GM04503 (cell line): ENCODE measurements at places on chromosomes 5 and 9.

GRCh38 chr5:149475777-149476176 lies 75.5 kb downstream of the CSNK1A1 start:
- no peak for DNase-seq

DNA sequence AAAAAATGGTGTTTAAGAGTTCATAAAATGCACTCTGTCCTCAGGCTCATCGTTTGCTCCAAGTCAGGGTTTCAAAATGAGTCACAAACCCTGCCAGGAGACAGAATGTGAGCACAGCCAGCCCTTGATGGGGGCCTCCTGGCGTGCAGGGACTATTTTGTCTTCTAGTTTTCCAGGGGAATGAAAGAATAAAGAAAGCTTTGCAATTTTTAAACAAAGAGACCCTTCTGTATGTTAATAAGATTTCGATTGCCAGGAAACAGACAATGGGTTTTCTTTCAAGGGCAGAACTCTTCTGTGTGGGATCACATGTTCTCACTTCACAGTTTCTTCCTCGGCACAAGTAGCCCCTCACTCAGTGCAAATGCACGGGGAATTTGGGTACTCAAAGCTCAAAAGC lies 121.4 kb upstream of the C6 start:
- no peak for DNase-seq

DNA sequence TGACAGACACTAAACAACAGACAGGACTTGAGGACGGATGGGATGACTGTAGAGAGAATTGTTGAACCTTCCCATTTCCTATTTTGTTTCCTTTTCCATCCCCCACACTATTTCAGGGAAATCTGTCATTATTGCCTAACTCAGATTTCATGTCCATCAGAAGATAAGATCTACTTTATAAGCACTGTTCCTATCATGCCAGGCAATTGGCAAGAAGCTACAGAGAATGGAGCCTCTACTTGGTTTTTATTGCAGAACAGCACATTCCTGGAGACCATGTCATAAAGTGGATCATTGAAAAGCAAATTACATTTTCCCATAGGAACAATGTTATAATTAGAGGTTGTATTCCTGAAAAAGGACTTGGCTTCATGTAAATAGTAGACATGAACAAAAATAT lies 173.7 kb upstream of the KIF2A start:
- DNase-seq, result no peak

DNA sequence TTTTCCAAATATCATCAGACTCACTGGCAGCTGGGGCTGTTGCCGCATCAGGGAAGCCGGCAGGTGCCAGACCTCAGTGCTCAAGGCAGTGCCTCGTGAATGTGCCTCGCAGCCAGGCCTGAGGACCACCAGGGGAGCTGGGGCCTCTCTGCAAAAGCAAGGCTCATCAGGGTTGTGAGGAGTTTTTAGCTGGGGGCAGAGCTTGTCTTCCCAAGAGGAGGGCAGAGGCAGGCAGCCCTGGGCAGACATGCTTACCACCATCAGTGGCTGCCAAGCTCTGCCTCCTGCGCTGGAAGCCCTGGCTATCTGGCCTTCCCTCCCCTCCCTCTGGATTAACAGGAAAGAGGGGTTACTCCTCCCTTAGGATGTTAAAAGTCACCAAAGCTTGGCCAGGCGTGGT lies 8.8 kb upstream of the TBC1D9B start:
- no peak for DNase-seq

- no peak for DNase-seq
These were observed 287.1 kb upstream of the ADRA1B start for GRCh38 chr5:159629158-159629557.

DNA sequence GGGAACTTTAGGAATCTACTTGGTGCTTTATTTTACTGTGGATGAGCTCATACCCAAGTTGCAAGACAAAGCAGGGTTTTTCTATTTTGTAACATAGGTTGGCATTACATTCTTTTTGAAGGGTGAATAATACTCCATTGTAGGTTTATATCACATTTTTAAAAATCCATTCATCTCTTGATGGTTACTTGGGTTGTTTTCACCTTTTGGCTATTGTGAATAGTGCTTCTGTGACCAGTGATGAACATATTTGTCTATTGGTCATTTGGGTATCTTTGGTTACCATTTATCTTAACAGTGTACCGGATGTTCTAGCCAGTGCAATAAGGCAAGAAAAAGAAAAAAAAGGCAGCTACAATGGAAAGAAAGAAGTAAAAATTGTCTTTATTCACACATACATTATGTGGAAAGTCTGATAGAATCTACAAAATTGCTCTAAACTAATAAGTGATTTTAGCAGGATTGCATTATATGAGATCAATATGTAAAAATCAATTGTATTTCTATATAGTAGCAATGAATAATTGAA lies 40.0 kb downstream of the DENND4C start:
- no peak for DNase-seq

DNA sequence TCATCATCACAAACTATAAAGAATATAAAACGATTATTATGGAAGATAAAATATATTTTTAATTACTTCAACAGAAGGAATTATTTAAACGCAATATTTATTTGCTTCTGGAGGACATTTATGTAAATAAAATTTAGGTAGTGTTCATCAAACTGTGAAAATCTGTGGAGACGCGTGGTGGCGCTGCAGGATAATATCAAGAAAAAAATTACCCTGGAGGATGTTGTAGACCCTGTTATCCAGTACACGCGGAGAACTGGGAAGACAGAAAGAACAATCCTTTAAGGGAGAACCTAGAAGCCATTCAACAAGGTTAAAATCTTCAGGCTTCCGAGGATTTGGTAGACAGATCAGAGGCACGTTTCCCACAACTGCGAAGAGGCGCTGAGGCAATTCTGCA lies at the start of gene PCDHB12:
Gene PCDHB12, plus strand, starts transcription at position 242 of the 400 bp plus-strand sequence. CDS start 189 bp downstream, outside the sequence.
- DNase-seq, result no peak

GRCh38 chr5:156826150-156826549 lies 23.9 kb upstream of the PPP1R2B start:
- DNase-seq, result no peak

DNA sequence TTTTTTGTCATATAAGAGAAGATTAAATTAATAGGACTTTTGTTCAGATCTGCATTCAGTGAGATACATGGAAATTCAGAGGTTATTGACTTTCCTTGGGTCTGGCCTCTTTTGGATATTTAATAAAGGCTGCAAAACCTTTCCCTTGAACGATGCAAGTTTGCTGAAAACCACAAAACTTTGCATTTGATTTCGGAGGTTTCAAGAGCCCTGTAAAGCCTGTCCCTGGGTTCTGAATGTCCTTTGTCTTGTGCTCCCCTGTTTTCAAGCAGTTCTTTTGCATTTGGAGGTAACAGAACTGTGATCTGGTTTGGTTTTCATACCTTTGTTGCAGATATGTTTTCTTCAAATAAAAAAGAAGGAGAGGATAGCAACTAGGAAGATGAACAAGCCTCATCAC lies 188.1 kb upstream of the DMRT1 start:
- no peak for DNase-seq

GRCh38 chr9:101225271-101225670 lies 159.5 kb downstream of the BAAT start:
- no peak for DNase-seq

- DNase-seq, result no peak
These were observed 2.6 kb upstream of the GPSM1 start for GRCh38 chr9:136324501-136325300.

GRCh38 chr5:169356811-169357210 lies 55.9 kb upstream of the SLIT3 start:
- DNase-seq, result no peak

GRCh38 chr9:129422032-129422842 lies 198.7 kb downstream of the C9orf50 start:
- DNase-seq, result no peak

- DNase-seq, result no peak
These were observed 134.0 kb downstream of the IRX2 start for GRCh38 chr5:2617461-2617860.

DNA sequence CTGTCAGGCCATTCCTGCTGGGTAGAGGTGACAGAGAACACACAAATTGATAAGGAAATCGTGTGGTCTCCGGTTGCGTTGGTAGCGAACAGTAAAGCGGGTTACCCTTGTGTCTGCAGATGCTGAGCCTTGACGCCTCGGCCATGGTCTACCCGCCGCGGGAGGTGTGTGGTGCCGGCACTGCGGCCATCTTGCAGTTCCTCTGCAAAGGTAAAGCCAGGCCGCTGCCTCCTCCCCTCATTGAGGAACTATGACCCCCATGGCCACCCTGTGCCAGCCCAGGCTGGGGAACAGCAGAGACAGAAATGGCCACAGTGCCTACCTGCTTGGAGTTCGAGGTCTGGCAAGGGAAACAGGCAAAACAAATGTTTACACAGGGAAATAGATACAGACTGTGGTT lies 16.3 kb downstream of the LRSAM1 start:
- DNase-seq, result no peak

DNA sequence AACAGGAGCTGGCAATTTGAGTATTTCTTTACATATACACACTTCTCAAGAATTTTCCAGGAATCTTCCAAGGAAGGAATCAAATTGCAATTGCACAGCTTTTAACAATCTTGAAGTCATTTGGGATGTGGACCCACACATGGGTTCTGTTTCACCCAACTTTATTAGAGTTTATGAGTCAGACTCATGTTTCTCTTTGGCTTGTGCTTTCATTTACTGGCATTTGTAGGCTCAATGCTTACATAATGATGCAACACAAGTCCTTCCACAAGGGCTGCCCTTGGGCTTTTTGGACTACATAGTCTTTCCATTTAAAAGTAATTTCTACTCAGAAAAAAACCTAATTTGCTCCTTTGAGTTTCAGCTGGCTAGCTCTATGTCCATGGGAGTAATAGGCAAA lies 4.6 kb upstream of the CDC37L1 start:
- peak; percentile 91 for DNase-seq

- no peak for DNase-seq
These were observed 129.7 kb upstream of the PCA3 start for GRCh38 chr9:76634356-76635054.

- no peak for DNase-seq
These were observed 14.5 kb downstream of the SLC23A1 start for GRCh38 chr5:139368613-139369012.

- no peak for DNase-seq
These were observed 53.7 kb downstream of the ELAVL2 start for GRCh38 chr9:23772385-23772783.

GRCh38 chr9:90808398-90808797 lies 6.8 kb downstream of the SYK start:
- no peak for DNase-seq

GRCh38 chr5:90128551-90128950 lies 281.0 kb downstream of the CETN3 start:
- no peak for DNase-seq

DNA sequence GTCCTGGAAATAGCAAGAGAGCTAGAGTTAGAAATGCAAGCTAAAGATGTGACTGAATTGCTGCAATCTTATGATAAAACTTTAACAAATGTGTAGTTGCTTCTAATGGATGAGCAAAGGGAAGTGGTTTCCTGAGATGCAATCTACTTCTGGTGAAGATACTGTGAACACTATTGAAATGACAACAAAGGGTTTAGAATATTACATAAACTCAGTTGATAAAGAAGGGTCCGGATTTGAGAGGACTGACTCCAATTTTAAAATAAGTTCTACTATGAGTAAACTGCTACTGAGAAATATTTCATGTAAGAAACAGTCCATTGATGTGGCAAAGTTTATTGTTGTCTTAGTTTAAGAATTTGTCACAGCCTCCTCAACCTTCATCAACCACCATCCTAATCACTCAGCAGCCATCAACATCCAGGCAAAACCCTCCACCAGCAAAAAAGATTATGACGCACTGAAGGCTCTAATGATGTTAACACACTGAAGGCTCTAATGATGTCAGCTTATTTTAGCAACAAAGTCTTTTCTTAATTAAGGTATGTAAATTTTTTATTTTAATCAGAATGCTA lies 376.2 kb downstream of the CDH10 start:
- no peak for DNase-seq

- DNase-seq, result peak; percentile 48
These were observed 75.1 kb upstream of the PANK3 start for GRCh38 chr5:168654211-168654721.

DNA sequence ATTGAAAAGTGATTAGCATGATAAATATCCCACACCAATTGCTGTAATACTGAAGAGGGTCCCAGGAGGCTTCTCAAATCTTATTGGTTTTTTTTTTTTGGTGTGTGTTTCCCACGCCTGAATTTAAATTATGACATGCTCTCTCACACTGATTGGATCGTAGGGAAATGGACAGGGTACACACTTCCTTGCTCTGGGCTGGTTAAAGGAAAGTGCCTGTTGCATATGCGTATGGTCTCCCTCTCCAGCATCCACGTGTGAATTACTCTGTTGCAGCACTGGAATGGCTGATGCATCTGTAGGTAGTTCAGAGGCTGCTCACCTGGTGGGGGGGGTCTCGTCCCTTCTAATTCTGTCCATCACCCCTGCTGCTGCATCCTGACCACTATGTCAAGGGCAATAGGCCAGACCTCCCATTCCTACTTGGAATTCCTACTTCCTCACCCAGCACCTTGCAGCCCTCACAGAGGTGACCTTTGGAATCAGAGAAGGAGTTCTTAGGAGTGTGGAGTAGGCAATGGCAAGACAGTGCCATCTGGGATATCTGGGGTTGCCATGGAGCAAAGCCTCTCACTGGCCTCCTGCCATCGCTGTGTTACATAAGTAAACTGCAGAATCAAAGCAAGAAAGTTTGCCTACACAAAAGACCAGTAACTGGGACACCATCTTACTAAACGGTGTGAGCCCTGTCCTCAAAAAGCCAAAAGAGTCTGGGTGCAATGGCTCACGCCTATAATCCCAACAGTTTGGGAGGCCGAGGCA lies 71.4 kb upstream of the FBXW11 start:
- no peak for DNase-seq

GRCh38 chr5:177611446-177612214 lies 11.7 kb downstream of the B4GALT7 start:
- no peak for DNase-seq

GRCh38 chr5:104708027-104708426 lies 1145.4 kb upstream of the NUDT12 start:
- DNase-seq, result no peak

- DNase-seq, result no peak
These were observed 36.8 kb upstream of the STARD4 start for GRCh38 chr5:111548992-111549649.

DNA sequence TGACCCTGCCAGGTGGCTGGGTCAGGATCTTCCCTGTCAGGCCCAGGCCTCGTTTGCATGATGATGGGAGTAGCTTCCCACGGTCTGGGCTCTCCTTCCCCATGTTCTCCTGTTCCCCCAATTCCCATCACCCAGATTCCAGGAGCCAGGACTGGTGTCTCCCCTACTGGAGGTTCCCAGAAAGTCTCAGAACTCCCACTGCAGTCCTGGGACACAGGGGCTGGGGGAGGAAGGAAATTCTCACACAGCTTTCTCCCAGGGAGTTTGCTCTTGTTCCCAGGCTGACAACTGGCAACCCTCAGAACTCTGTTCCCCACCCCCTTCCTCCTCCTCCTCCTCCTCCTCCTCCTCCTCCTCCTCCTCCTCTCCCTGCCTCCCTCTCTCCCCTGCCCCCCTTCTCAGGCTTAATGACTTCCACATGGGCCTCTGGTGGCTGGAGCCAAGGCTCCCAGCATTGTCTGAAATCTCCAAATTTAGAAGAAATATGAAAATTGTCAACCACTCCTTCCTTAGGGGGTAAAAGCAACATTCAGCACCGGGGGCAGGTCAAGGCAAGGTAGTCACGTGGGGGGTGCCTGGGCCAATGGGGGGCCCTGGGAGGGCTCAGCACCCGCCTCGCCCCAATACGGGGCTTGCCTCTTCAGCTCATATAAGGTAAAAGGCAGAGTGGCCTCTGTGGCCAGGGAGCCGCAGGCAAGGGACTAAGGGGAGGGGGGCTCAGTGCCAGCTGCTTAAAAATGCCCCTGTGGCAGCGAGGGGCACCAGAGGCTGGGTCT lies 27.3 kb upstream of the IL17B start:
- DNase-seq, result peak; percentile 95
